ENCODE measurements at places on chromosomes 5 and 9.

DNA sequence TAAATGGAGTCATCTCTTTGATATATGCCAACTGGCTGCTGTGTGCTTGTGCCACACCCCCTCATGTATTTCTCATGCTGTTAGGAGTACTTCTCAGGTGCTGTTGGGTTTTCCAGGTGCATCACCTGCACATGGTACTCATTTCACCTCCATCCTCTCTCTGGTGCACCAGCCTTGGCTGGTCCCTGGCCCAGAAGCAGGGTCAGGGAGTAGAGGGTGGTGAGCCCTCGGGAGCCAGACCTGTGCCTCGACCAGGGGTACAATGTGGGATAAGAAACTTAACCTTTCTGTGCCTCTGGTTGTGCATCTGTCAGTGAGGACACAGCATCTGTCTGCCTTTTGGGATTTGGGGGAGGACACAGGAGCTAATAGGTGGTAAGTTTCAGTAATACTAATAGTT, 38.5 kb downstream of the SECISBP2 start:
- DNase-seq: no peak

DNA sequence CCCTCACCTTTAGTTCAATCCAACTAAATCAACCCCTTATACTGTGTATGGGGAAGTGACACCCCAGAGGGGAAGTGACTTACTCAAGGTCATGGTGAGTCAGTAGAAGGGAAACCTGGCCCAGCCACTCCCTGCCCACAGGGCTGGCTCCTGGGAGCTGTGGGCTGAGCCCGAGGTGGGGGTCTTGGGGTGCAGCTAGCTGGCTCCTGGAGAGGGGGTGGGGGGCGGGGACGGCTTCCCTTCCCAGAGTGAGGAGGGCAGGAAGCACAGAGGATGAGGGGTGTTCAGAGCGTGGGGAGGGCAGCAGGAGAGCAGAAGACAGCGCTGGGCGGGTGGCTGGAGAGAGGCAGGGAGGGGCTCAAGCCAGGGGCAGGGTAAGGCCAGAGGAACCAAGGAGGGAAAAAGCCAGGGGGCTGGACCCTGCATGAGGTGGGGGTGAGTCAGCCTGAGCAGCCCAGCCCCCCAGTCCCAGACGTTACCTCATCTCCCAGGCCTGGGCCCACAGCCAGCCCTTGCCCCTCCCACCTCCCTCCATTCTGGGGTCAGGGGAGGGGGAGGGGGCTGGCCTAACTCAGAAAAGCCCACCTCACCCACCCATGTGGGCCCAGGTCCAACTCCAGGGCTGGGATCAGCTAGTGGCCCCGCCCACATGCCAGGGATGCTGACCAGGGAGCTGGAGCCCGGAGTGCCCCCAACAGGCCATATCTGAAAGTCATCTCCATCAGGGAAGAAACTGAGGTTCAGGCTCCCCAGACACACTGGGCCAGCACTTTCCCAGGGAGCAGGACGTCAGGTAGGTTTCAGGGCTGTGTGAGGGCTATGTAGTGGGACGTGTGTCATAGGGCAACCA, 2.8 kb downstream of the PDLIM7 start:
- no peak for DNase-seq

GRCh38 chr5:32932241-32932935, 221.3 kb downstream of the NPR3 start:
- no peak for DNase-seq

DNA sequence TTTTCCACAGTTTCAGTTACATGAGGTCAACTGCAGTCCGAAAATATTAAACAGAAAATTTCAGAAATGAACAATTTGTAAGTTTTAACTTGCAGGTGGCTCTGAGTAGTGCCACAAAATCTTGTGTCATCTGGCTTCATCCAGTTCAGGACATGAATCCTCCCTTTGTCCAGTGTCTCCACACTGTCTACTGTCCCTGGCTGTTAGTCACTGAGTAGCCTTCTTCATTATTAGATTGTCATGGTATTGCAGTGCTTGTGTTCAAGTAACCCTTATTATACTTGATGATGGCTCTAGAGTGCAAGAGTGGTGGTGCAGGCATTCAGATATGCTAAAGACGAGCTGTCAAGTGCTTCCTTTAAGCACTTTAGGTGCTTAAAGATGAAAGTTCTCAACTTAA, 65.3 kb downstream of the CFAP95 start:
- DNase-seq: no peak

- no peak for DNase-seq
Observed at GRCh38 chr9:70658765-70659164, 244.3 kb upstream of the KLF9 start.

DNA sequence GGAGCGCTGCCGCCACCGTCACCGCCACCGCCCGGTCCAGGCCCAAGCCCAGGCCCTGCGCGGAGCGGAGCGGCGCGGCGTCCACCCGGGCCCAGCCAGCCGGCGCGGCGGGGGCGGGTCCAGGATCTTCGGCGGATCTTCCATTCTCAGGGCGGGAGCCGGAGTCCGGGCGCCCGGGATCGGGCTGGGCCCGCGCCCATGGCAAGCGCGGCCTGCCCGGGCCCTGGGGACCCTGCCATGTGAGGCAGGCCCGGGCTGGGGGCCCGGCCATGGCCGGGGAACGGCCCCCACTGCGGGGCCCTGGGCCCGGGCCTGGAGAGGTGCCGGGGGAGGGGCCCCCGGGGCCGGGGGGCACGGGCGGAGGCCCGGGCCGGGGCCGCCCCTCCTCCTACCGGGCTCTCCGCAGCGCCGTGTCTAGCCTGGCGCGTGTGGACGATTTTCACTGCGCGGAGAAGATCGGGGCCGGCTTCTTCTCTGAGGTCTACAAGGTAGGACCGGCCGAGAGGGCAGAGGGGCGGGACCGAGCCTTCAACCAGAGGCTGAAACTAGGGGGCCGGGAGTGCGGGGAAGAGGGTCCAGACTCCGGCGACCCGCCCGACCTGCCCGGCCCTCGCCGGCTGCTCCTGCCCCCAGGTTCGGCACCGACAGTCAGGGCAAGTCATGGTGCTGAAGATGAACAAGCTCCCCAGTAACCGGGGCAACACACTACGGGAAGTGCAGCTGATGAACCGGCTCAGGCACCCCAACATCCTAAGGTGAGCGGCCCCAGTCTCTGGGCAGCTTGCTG, 482 bp downstream of the TESK1 start:
- no peak for DNase-seq

Data from activated naive CD8-positive, alpha-beta T cell treated with anti-CD3 and anti-CD28 coated beads, Interleukin-2, amount 50 U/mL, for 16 hours (primary cell).